ENCODE measurements at places on chromosomes 4 and X.

- DNase-seq, result no peak
These were observed 22.0 kb upstream of the SUPT20HL2 start for GRCh38 chrX:24335871-24336270.

DNA sequence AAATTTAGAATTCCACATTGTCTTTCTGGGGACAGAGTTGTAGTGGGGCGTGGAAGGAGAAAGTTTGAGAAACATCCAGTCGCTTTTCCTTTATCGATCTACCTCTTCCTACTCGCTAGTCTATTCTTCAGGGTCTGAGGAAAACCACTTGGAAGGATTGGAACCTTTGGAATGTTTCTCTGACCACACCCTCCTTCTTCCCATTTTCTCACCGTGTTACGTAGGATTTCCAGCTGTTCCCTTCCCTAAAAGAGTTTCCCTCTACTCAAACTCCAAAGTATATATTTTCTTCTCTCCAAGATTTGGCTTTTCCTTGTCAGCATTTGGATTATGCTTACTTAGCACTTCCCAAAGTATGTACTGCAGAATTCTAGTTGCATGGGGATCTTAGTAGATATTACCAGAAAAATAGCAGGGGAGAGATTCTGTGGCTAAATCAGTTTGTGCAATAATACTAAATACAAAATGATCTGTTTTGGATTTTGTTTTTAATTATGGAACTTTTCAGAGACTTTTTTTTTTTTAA lies 4.9 kb downstream of the ENPEP start:
- DNase-seq, result no peak

GRCh38 chr4:35315419-35315818 lies 928.9 kb downstream of the ARAP2 start:
- DNase-seq, result no peak

- DNase-seq, result no peak
These were observed 96.2 kb downstream of the TSPAN7 start for GRCh38 chrX:38657562-38657961.

GRCh38 chr4:62709618-62710252 lies 1509.6 kb downstream of the ADGRL3 start:
- no peak for DNase-seq

- peak; percentile 84 for DNase-seq
These were observed 2.3 kb downstream of the MAML3 start for GRCh38 chr4:140151699-140152012.

- DNase-seq, result no peak
These were observed 106.4 kb downstream of the MID1 start for GRCh38 chrX:10513974-10514373.

DNA sequence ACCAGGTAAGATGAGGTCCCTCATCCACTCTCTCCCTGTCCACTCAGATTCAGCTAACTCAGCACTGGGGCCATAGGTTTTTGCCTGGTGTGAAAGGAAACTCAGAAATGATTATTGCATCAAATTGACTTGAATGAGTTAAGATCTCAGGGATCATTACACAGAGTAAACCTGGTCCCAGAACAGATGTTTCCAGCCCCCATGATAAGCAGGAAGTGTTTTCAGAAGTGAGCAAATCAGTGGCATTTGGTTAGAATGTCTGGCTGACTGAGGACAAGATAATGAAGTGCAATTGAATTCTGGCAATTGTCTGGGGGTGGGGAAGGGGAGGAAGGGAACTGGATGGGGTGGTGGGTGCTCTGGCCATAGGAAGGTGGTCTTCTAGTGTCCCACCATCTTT lies 108.0 kb downstream of the CHIC2 start:
- DNase-seq, result no peak

- DNase-seq, result no peak
These were observed 24.1 kb downstream of the HPRT1 start for GRCh38 chrX:134484039-134484438.

- no peak for DNase-seq
These were observed 176.4 kb downstream of the IL13RA2 start for GRCh38 chrX:114841051-114841450.

DNA sequence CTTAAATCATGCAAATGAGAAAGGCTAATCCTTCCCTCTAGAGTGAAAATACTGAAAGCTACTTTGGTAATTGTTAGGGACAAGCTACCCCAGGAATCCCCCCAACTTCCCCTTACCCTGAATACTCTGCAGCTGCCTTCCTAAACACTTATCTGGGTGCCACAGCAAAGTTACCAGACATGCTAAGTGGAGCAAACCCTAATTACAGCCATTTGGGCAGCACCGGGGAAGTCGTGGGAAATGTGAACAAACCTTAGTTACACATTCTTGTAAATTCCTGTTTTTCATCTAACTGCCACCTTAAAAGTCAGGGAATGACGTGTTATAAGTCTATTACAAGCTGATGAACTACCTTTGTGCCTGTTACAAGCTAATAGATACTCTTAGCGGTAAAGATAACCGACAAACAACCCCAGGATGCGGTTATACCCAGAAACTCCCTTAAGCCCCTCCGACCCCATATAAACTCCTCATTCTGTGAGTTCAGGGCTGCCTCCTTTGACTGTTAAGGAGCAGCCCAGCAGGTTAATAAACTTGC lies 66.0 kb upstream of the PLAC8 start:
- no peak for DNase-seq

- DNase-seq, result no peak
These were observed 124.7 kb upstream of the LNX1 start for GRCh38 chr4:53716011-53716410.

DNA sequence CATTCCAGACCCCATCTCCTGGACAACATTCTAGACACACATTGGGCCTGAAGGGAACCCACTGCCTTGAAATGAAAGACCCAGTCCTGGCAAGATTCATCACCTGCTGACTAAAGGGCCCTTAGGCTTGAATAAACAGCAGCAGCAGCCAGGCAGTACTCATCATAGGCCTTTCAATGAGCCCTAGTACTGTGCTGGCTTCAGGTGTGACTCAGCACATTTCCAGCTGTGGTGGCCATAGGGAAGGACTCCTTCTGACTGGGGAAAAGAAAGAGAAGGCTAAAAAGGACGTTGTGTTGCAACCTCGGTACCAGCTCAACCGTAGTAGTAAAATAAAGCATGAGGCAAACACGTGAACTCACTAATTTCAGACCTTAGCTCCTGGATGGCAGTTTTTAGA lies 344.0 kb downstream of the ACTRT1 start:
- no peak for DNase-seq

DNA sequence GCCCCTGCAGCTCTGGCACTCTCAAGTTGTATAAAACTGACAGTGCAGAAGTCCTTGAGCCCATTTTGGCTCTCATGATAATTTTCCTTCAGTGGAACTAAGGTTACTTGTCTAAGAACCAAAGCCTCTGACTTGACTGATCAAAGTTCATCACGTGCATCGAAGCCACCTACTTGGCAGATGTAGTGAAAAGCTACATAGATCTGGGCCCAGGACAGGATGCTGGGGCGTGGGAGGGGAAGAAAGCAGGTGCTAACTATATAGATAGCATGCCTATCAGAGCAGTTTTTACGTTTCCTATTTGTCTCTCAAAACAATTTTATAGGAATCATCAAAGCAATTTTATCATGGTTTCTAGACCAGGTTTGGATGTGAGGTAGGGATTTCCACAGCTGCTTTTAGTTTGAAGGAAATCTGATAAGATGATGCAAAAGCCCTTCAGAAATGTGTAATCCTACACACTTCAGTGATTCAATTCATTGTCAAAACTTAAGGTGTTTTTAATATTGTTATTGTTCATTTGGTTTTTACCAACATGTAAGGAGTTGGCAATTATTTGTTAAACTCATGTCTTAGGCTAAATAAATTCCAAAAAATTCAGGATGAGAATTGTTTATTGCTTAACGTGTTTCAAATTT lies 1.2 kb upstream of the CD40LG start:
- DNase-seq, result no peak

- no peak for DNase-seq
These were observed 1783.4 kb upstream of the AGA start for GRCh38 chr4:179225594-179225993.

DNA sequence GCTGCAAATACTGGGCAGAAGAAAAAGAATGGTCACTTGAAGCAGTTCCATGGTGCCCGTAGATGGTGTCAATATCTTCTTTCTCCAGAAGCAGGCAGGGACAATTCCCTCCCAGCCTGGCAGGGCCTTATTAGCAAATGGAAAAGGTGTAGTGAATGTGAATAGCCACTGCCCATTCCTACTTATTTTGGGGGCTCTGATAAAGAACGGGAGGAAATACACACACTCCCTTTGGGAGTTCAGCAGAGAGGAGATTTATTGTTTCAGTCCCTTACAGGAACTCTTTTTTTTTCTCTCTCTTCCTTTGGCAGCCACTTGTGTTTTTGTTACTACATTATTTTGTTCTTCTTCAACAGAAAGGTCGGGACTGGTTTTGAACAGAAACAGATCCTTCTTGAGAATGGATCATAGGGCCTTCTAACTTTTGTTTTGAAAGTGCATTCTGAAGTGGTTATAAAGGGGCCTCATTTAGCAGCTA lies at the start of gene EMCN:
TSS of gene EMCN (minus strand) at position 159 of the 478 bp plus-strand sequence. CDS start at position 51, 108 bp downstream.
- no peak for DNase-seq

DNA sequence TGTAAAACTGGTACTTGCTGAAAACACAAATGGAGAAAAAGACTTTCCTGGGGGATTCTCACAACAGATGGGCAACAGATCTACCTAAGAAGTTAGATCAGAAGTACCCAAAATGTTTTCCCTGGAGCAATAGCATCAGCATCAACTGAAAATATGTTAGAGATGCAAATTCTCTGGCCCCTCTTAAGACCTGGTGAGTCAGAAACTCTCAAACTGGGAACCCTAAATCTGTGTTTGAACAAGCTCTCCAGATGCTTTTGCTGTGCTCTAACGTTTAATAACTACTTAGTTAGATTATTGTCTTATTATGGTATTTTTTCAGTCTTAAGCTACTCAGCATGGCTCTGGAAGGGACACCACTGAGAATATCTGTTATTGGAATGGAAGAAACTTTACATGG lies 55.2 kb upstream of the TRPC3 start:
- DNase-seq, result no peak

DNA sequence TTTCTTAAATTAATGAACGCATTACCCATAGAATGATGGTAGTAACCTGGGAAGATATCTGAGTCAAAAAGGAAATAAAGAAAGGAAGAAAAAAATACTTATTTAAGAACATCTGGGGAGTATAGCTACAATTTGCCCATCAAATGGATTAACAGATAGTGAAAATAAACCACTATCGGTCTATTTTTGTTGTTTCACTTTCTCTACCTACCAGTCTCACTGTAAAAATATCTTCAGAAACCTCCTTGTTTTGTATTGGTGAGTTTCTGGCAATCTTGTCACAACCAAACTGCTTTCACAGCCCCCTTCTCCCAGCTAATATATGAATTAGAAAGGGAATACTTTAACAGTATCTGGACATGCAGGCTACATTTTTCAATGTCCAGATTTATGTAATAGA lies 783.5 kb downstream of the STPG2 start:
- DNase-seq, result no peak

GRCh38 chrX:65493431-65493830 lies 41.2 kb downstream of the LAS1L start:
- no peak for DNase-seq

DNA sequence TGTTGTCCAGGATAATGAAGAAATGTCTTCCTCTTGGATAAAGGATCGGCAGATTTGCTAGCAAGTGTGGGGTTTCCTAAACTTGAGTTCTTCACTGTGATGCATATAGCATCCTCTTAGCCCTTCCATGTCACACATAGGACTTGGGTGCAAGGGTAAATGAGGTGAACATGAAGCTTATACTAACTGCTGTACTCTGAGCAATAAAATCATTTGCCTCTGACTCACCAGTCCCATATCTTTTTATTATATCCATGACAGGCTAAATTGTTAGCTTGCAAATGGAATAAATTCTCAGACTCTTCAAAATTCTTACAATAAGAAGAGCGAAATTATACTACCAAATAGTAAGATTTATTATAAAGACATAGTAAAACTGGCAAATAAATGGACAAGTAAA lies 14.7 kb upstream of the TBC1D1 start:
- DNase-seq, result no peak

GRCh38 chr4:177713454-177713853 lies 271.2 kb upstream of the AGA start:
- no peak for DNase-seq

GRCh38 chrX:42797651-42798269 lies 19.8 kb upstream of the PPP1R2C start:
- no peak for DNase-seq

- DNase-seq, result no peak
These were observed 1226.9 kb downstream of the PCDH7 start for GRCh38 chr4:31947101-31947500.

GRCh38 chr4:169142391-169142790 lies 128.4 kb downstream of the SH3RF1 start:
- DNase-seq, result no peak

GRCh38 chr4:150418757-150419410 lies 163.1 kb upstream of the MAB21L2 start:
- DNase-seq, result no peak

- no peak for DNase-seq
These were observed 946 bp downstream of the ANXA3 start for GRCh38 chr4:78552389-78553042.

GRCh38 chrX:149207518-149207917 lies 297.6 kb downstream of the IDS start:
- no peak for DNase-seq

GRCh38 chr4:126004941-126005340 lies 690.2 kb downstream of the FAT4 start:
- no peak for DNase-seq

DNA sequence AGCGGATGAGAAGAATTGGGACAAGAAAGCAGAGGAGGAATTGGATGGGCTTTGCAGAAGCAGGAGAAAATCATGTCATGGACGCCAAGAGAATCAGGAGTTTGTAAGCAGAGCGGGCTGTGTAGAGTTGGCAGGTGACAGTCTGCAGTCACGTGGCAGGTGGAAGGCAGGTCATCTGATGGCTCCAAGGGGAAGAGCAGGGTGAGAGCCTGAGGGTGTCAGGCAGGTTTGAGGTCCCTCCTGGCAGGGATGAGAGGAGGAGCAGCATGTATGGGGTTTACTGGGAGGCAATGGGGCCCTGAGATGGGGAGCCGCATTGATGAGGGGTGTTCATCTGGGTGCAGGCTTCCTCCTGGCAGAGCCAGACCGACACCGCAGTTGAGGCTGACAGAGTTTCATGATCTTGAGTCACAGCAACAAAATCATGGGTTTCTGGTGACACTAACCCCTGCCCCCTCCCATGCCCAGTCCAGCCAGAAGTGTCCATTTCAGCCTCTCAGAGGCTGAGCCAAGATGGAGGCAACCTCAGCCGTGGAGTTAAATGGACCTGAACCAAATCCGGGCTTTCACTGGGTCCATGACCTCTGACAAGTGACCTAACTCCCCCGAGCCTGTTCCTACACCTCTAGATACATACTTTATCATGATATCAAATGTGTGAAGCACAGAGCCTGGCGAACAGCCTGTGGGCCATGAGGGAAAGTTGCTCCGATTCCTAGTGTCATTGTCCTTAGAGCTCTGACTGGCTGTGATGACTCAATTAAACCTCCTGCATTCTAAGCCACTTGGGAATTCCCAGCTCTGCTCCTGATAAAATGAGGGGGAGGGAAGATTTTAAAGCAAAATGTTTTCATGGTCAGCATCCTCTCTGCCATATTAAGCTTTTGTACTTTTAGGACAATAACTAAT lies 36.1 kb downstream of the EVC start:
- DNase-seq, result no peak

GRCh38 chrX:30733852-30734660 lies 80.8 kb downstream of the GK start:
- no peak for DNase-seq

Measured in transverse colon (tissue), 4 donors.